ENCODE measurements at places on chromosomes 5 and 9.

DNA sequence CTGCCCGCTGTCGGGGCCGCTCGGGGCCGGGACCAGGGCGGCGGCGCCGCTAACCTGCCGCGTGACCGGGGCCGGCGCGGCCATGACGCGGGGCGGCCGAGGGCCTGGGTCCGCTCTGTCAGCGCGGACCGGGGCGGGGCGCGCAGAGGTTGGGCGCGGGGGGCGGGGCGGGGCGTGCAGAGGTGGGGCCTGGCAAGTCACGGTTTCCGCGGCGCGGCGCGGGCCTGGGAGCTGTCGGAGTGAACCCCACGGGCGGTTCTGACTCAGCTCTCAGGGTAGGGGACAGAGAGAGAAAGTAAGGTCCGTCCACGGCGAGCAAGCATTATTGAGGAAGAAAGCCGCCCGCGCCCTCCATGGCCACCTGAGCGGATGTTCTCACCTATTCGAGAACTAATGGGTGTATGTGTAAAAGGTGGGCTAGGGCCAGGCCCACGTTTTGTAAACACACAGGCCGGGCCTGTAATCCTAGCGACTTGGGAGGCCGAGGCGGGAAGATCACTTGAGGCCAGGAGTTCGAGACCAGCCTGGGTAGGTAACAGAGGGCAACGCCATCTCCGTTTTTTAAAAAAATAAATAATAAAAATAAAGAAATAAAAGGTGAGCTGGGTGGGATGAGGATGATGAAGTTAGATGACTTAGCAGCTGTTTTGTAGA, at the start of gene PRXL2C:
Gene PRXL2C, minus strand, starts transcription at position 120 of the 654 bp plus-strand sequence. Its CDS starts 36 bp downstream, at position 84.
- DNase-seq = no peak

- DNase-seq = no peak
Observed at GRCh38 chr5:15902066-15902465, 277.5 kb downstream of the MARCHF11 start.

GRCh38 chr5:132266836-132267160, 9.3 kb downstream of the PDLIM4 start:
- DNase-seq = no peak

DNA sequence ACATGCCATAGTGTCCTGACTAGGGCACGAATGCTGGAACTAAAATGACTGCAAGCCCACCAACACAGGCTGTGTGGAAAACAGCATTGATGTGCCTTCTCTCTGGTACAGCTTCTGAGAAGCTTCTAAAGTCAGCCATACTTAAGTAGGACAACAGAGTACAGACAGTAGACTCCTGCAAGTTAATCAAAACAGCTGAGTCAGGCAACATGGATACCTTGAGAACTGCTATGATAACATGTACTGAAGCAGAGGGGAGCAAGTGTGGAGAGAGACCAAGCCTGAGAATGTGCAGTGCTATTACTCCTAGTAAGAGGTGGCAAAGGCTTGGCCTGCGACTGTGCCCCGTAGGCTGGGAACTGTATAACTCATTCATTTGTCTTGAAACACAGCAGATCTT, 2.5 kb downstream of the ISCA1 start:
- no peak for DNase-seq

- no peak for DNase-seq
Observed at GRCh38 chr5:61280761-61281427, 51.2 kb upstream of the ZSWIM6 start.

Measured in AG04450 (cell line).